Activated CD4-positive, alpha-beta T cell treated with anti-CD3 and anti-CD28 coated beads, Interleukin-2, amount 50 U/mL, for 24 hours (primary cell): ENCODE measurements at places on chromosomes 1 and 21.
A peak's percentile ranks its signal among the peaks of the same experiment; 100 is the strongest.

GRCh38 chr1:45200906-45201500 is 5.4 kb downstream of the ZSWIM5 start:
- no peak for DNase-seq

- DNase-seq, result no peak
These were observed 64.1 kb downstream of the USP24 start for GRCh38 chr1:55150880-55151588.

GRCh38 chr1:226373376-226373775 is 34.5 kb downstream of the PARP1 start:
- no peak for DNase-seq

DNA sequence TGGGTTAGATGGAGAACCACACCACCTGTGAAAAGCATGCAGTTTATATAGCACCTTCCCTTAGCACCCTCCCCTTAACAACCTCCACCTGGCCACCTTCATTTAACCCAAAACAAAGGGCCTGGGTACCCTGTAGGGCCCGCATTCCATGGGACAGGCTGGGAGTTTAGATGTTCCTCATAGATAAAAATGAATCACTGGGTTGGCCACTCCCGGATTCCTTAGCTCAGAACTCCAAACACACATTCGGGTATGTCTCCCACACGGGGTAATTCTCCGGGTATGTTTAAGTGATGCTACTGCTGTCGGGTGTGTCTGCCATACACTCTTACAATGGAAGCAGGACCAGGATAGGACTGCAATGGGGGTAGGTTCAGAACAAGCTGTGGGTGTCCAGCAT is 43.9 kb upstream of the FOXO6 start:
- DNase-seq, result no peak

GRCh38 chr1:168112673-168113305 is 23.9 kb downstream of the GPR161 start:
- DNase-seq, result peak; percentile 57

GRCh38 chr1:171081314-171081753 is 9.4 kb upstream of the FMO3 start:
- DNase-seq, result no peak

GRCh38 chr21:16912075-16912474 is 600.8 kb upstream of the CXADR start:
- DNase-seq, result no peak

DNA sequence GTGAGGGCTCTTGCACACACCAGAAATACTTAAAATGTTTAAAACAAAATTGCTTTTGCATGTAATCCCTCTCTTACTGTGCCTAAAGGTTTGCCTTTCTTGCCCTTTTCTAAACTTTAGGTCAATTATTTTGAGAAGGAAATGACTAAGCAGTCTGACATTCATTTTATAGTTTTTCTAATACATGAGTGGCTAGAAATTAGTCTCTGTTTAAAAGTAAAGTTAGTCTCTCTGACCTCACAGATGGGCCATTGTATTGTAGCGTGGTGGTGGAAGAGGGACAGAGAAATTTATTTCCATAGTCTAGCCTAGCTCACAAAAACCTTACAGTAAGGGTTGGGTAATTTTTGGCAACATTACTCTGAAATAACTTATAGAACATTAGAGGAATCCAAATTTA is 3.6 kb upstream of the COL11A1 start:
- no peak for DNase-seq

DNA sequence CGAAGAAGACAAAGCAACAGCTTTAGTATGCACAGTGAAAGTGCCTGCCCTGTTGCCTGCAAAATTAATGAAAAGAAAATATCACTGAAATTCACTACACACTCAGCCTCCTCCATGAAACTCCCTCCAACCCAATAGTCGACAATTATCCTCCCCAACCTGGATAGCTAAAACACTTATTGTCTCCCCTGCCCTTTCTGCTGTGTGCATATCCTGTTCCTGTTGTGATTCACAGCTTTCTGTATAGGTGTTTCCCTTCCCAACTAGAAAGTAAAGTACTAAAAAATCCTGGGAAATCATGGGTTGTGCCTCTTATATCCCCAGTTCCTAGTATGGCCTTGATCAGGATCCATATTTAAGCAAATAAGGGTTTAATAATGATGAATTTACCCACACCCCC is 412.1 kb downstream of the LTN1 start:
- no peak for DNase-seq

- no peak for DNase-seq
These were observed 29.1 kb downstream of the TEX35 start for GRCh38 chr1:178541829-178542553.

DNA sequence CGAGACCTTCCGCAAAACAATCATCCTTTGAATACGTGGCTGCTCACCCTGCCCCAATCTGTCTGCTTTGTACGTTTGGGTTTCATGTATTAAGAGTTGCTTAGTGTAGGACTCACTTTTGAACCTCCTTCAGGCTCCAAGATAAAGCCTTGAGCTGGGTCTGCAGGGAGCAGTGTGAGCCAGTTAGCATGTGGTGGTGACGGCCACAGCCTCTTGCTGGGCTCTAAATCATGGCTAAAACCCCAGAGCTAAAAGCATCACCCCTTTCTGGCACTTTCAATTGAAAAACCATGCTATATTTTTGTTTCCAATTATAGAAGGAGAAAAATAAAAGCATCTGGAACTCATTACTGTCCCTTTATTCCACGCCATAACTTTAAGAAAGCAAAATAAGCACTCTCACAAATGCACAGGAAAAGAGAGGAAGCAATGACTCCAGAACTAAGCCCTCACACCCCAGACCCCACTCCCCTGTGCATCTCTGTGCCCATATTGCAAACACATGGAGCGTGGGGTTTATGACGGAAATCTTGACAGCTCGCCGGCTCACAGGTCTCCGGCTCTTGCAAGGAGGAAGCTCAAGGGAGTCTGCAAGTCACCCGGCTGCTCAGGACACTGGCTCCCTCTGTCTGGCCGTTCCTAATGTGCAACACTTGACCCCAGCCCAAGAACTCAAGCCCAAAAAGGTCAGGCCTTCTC is 135.5 kb downstream of the MIS18A start:
- no peak for DNase-seq

- DNase-seq, result no peak
These were observed 60.4 kb downstream of the CC2D1B start for GRCh38 chr1:52305417-52306226.

DNA sequence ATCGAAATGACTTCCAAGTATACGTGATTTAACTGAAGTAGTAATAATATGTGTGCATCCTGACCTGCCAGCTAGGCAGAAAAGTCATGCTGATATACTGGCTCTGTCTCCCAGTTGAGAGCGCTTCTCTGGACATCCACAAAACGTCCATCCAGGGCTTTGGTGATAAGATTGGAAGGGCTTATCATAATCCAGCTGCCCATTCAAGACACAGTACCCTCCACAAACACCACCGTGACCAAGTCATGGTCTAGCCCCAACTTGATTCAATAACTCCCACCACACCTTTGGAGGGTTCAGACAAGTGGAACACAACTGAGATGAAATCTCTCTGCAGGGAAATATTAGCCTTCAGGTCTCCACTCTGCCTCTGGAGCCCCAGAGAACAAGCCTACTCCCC is 76.2 kb downstream of the CD46 start:
- DNase-seq, result no peak

DNA sequence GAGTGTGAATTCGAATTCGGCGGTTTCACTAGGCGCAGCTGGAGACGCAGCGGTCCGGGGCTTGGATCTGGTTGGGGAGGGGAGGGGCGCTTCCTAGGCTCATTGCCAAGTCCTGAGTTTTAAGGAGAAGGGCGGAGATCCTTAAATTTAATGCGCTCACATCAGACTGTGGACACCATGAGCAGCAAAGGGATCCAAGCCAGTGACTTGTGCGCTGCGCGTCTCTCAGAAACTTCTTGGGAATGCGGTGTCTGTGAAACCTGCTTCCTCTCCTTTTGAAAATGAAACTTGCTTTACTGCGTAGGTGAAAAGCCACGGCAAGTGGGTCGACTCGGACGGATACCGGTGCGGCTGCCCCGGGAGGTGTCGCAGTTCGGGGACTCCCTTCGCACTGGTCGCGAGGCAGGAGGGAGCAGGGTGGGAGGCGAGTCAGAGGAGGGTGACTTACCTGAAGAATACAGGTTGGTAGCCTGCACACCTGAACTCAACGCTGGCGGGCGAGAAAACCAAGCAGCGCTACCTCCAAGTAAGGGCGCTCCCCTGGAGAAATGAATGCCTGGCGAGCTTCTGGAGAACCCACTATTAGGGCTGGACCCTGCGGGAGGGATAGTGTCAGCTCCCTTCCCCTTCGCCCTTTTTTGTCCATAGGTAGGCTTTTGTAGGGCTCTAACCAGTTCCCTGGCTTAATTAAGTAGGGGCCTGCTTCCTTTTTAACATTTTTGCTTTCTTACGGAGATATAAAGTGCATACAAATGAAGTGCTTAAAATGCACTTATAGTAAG is 992 bp downstream of the TENT5C start:
- DNase-seq, result peak; percentile 21

GRCh38 chr1:236865818-236866155 is 70.7 kb downstream of the MTR start:
- DNase-seq, result no peak

- DNase-seq, result no peak
These were observed 318.8 kb upstream of the FAM78B start for GRCh38 chr1:166485620-166486019.

- no peak for DNase-seq
These were observed 6.1 kb downstream of the C1orf21 start for GRCh38 chr1:184392779-184393522.

- no peak for DNase-seq
These were observed 13.9 kb downstream of the TEX50 start for GRCh38 chr1:173648880-173649605.

DNA sequence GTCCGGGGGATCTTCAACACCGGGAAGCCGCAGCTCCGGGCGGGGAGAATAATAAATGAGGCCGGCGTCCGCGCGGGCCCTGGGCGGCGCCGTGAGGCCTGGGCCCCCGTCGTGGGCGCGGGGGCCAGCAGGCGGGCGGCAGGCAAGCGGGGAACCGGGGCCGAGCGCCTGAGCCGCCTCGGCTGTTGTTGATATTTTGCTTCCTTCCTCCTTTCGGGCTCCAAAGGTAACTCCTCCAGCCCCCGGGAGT is at the start of gene MEF2D:
Gene MEF2D (minus strand): TSS at position 233 of the 250 bp plus-strand sequence. CDS start 17,483 bp downstream, outside the sequence.
- no peak for DNase-seq

DNA sequence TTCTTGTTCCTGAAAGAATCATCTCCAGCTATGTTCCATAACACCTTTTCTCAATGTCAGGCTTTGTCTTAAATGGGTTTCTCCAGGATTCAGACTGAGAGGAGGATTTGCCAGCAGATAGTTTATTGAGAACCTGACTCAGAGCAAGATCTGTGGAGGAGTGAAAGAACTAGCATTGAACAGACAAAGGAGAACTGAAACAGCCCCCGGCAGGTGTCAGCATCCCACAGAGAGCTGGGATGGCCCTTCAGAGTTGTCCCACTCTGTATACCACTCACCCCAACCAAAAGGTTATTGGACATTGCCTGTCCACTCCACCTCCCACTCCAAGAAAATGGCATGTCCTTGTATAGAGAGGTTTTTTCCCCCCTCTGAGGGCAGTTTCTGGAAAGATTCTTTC is 270.7 kb downstream of the PAPPA2 start:
- no peak for DNase-seq

DNA sequence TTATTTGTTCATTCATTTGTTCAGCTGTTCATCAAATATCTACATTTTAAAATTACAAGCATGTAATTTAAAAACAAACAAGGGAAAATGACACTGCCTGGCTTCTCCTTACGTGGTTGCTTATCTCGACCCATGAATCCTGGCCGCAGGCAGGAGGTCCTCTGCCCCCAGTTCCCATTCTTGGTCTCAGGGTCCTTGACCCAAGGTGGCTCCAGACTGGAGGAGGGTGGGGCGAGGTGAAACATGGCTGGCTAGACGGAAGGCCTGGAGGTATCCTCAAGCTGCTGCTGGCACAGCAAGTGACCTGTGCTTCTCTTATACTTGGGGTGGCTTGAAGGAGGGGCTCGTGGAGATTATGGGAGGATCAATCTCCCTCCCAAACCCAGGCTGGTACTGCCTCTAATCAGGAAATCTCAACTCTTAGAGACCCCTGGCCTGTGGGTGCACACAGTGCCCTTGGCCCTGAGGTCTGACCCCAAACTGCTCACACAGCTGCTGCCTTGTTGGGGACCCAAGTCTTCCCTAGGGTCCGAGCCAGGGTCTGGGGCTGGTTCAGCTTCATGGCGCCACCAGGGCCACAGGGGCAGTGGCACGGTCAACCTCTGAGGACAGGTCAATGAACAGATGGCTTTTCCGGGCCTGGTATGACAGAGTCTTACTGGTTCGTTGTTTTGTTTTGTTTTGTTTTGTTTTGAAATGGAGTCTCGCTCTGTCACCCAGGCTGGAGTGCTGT is 63.7 kb downstream of the SCCPDH start:
- DNase-seq, result no peak

- DNase-seq, result no peak
These were observed 397.4 kb downstream of the MATN1 start for GRCh38 chr1:30325999-30326398.

DNA sequence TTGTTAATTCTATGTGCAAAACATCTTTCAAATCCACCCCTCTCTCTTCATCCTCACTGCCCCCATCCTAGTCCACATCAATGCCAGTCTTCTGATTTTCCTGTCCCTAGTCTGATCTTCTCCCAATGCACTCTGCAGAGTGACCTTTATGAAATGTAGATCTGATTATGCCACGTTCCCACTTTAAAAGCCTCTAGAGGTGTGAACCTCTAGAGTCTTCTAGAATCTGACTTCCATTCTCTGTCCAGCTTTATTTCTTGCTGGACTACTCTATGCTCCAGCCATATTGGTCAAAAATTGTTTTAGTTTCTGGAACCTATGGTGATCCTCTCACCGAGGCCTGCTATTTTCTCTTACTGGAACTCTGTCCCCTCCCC is 32.5 kb downstream of the ZNF648 start:
- no peak for DNase-seq

GRCh38 chr1:204788470-204788869 is 82.2 kb upstream of the NFASC start:
- no peak for DNase-seq

DNA sequence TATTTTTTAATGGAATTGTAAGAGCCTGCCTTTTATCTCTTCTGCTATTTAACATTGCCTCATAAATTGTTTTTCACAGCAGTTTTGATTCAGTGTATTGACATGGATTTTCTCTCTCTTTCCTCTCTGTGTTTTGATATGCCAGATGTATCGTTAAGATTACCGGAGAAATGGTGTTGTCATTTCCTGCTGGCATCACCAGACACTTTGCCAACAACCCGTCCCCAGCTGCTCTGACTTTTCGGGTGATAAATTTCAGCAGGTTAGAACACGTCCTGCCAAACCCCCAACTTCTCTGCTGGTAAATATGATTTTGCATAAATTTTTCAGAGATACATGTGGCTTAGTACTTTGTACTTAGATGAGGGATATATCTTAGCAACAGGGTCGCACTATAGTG is 23.1 kb upstream of the DYNLT5 start:
- no peak for DNase-seq
